ENCODE measurements at places on chromosomes 5 and 9.

DNA sequence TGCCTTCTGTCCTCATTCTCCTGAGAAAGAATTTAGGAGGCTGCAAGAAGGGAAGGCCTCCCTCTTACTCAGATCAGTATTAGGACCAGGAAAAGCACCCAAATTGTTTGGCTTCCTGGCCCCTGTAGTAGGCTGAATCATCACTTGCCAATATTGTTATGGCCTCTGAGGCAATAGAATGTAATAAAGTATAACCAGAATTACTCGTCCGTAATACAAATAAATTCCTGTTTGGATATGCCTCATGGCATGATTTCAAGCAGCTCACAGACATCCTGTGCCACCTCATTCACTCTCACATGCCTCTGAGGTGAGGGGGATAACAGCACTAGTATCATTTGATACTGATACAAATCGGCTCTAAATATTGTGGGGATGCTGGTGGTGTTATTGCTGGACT lies 427.3 kb downstream of the ISL1 start:
- DNase-seq = no peak

DNA sequence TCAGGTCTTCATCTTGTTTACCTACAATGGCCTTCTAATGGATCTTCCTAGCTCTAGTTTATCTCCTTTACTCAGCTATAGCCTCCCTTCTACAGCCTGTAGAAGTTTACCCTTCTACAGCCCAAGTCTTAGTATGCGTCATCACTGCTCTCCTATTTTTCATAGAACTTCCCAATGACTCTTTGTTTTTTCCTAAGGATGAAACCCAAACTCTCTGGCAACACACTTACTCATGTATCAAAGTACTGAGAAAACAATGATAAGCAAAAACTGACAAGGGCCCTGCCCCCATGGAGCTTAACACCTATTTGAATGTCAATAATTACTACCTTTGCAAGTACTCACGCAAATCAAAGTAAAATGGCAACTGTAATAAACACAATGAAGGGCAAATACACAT lies 33.7 kb downstream of the LEAP2 start:
- DNase-seq = no peak

- no peak for DNase-seq
Measured at GRCh38 chr5:160289356-160289651, 23.1 kb downstream of the CCNJL start.

DNA sequence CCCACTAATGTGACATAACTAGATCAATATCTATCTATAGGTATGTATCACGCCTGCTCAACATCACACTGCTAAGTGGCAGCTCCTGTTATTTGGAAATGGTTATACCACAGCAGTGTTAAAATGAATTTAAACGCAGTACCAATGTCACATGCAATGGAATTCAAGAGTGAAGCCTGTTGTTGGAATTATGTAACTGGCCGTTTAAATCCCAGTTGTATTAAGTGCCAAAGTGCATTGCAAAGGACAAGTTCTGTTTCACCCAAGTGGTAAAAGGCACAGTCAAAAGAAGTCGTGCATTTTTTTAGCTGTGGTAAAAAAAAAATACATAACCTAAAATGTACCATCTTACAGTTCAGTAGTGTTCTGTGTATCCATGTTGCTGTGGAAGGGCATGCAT lies 4.3 kb downstream of the NTRK2 start:
- DNase-seq = no peak

DNA sequence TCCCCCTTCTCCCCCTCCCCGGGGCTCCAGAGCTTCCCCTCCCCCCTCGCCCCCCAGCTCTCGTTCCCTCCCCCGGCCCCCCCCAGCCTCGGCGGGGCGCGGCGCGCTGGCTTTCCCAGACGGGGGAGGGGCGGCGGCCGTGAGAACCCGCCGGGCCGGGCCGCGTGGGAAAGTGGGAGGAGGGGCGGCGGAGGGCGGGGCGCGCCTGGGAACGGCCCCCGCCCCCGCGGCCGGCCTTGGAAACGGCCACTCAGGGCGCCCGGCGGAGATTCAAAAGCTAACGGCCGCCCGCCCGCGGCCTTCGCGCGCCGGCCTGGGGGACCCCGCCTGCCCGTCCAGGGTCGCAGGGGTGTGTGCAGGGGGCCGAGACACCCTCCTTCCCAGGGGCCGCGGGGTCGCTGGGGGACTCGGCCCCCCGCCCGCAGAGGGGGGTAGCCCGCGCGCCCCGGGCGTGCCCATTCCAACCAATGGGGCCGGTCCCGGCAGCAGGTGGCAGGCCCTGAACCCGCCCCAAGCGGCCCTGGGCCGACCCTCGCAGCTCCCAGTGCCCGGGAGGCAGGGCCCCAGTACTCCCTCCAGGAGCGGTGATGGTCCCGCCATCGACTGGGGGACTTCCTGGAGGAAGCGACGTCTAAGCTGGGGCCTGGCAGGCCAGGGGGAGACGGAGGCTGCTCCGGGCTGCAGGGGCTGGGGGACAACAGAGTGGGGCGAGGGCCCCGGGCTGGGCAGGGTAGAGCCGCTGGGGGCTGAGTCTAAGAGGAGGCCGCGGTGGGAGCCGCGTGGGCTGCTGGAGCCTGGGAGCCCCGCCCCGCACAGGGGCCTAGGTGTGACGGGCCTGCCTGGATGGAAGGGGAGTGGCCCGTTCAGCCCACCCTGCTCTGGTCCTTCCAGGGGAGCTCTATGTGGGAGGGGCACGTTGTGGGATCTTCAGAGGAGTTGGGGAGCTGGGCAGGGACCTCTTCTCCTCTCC lies 14.2 kb upstream of the NRARP start:
- DNase-seq = no peak

DNA sequence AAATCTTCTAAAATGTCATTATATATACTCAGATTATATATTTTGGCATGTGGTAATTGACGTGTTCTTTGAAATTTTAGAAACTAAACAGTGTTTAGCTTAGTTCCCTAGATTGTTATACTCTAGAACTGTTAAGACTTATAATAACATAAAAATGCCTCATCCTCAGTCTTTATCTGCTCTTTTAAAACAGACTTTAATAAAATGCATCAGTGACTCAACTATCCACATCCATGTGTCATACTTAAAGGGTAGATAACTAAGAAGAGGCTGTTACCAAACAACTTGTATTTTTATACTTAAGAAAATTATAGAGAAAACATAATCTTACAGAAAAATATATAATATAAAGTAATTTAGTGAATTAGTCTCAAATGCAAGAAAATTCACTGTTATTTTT lies 15.2 kb downstream of the NFIL3 start:
- no peak for DNase-seq

DNA sequence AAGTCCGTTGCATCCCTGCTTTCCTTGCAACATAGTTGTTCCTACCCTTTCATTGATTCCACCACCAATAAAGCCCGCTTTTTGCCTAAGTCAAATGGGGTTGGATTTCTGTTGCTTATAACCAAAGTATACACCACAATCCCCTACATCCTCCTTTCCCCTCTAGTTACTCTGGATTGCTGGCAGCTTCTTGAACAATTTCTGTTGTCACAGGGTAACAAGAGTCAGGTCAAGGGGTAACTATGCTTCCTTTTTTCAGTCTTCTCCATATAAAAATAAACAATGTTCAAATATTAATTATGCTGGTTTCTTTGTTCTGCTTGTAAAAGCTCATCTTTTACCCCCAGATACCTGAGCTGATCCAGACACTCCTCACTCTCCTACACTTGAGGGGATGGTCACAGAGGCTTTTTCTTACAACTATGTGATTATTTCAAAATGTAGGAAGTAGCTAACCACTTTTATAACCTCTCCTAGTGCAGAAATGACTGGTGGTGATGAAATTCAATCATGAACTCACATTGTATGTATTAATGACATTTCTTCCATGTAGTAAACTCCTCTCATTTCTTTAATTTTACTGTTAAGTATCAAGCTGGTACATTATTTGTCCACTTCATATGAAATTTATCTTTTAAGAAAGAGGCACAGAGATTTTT lies 136.5 kb downstream of the SNX18 start:
- DNase-seq = no peak

DNA sequence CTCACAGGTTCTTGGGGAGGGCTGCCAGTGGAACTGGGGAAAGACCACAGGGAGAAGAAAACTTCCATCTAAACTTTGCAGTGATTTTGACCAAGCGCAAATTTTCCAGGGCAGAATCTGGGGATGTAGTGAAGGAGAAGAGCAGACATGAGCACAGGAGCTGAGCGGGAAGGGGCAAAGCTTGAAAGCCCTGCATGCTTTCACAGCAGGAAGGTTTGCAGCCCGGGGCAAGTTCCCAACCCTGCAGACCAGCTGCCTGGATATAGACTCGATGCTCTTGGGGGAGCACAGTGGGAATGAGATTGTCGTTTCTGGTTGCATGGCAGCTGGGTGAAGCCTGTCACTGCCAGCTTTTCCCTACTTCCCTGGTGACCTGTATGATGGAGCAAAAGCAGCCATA lies 276.8 kb upstream of the RORB start:
- DNase-seq = no peak

- no peak for DNase-seq
Measured at GRCh38 chr5:37248421-37248969, 681 bp downstream of the CPLANE1 start.

- no peak for DNase-seq
Measured at GRCh38 chr9:99962680-99963261, 56.3 kb downstream of the STX17 start.

- no peak for DNase-seq
Measured at GRCh38 chr9:22423566-22423965, 23.1 kb upstream of the DMRTA1 start.

DNA sequence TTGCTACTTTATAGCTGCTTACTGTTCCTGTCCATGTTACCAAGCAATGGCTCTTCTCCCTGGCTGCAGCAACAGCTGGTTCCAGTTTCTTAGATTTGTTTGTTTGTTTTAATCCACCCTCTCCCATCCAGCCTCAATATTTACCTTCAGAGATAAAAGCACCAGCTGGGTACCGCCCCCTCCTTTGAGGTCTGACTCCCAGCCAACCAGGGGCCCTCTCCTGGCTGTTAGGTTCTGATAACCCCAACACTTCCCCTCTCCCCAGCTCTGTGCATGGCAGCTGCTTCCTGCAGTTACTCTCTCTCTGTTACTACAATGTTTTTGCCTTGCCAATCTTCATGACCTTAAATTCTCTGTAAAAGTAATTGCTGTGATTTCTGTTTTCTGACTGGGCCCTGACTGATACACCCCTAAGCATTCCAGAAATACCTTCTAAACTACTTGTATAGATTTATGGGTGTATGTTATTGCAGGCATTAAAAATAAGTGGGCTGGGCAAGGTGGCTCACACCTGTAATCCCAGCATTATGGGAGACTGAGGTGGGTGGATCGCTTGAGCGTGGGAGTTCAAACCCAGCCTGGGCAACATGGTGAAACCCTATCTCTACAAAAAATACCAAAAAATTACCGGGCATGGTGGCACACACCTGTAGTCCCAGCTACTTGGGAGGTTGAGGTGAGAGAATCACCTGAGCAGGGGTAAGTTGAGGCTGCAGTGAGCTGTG lies 2.6 kb upstream of the GCNT1 start:
- no peak for DNase-seq

DNA sequence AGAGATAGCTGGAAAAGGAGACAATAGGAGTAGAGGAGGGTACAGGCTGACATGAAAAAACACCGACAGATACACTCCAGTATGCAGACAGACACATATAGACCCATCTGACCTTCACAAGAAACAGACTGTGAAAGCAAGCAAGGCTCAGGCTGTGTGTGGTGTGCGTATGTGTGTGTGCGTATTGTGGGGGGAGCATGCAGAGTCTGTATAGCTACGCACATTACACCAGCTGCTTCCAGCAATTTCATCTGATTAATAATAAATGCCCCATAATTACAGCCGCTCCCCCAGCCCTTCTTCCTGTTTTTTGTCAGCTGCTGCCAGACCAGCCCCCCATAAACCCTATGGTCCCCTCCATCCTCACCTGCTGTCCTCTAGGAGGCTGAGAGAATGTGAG lies 6.7 kb downstream of the CNTFR start:
- no peak for DNase-seq

DNA sequence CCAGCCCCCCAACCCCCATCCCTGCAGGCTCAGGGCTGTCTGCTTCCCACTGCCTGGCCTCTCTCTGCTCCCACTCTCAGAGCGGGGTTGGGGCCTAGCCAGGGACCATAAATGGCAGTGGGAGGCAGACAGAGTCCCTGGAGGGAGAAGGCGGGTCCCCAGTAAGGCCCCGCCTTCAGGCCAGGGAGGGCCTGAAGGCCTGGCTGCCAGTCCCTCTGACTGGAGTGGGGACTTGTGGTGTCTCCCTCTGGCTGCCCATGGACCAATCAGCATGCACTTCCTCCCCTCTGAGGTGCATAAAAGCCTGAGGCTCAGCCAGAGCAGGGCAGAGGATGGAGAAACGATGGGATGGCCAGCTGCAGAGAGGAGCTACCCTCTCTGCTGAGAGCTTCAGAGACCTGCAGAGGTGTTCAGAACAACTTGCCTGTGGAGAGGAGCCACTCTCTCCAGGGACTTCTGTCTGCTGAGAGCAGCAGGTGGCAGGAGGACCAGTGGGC lies 2.7 kb upstream of the BTNL9 start:
- DNase-seq = no peak

GRCh38 chr5:132895719-132896305 lies 22.3 kb downstream of the LEAP2 start:
- DNase-seq = no peak

DNA sequence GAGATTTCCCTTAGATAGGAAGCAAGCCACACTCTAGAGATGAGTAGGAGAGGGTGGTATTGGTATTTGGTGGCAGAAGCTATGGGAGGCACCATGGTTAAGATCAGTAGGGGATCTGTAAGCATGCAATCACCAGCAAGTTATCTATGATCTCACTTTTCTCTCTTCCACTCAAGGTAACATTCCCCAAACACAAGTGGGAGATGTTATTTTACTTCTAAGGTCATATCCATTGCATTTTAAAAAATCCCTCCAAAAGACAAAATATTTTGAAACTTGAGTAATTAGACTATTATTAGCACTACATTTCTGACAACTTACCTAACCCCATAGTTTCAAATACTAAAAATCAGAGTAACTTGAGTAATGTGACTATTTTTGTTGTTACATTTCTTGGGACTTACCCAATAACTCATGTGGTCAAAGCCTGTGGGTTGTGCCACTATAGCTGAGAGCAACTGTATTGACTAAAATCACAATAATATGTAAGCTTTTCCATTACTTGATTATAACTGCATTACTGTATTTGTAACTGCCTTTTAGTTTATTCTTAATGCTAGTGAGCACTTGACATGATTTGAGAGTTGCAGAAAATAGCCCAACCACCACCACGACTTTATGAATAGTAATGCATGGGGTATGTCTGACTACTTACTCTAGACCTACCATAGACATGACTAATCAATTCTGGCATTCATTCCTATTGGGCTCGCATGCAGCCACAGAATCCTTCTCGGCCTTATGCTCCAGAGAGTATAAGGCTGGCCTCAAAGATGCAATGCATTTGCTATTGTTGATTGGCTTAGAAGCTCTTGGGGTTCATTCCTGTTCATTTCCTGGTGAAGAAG lies 264.7 kb downstream of the TRIM32 start:
- no peak for DNase-seq

- DNase-seq = no peak
Measured at GRCh38 chr5:17604951-17605350, 968 bp downstream of the TAF11L11 start.

GRCh38 chr9:107732781-107733522 lies 243.4 kb upstream of the KLF4 start:
- no peak for DNase-seq

GRCh38 chr9:136392538-136393449 lies 7.2 kb downstream of the SNAPC4 start:
- no peak for DNase-seq

- no peak for DNase-seq
Measured at GRCh38 chr9:85115473-85115872, 445.9 kb downstream of the NTRK2 start.

GRCh38 chr9:135606885-135607259 lies 32.5 kb downstream of the GLT6D1 start:
- DNase-seq = no peak

- no peak for DNase-seq
Measured at GRCh38 chr9:14312719-14313377, 1.1 kb downstream of the NFIB start.

GRCh38 chr9:30015073-30015472 lies 2369.4 kb upstream of the ACO1 start:
- DNase-seq = no peak
